ENCODE measurements at places on chromosomes 4 and X.

- no peak for DNase-seq
These were observed 44.0 kb upstream of the USP38 start for GRCh38 chr4:143140696-143141095.

- DNase-seq = no peak
These were observed 63.1 kb downstream of the ANXA5 start for GRCh38 chr4:121633653-121634052.

- DNase-seq = no peak
These were observed 112.9 kb upstream of the NOCT start for GRCh38 chr4:138902705-138903104.

GRCh38 chr4:34182306-34182705 is 2062.0 kb downstream of the ARAP2 start:
- DNase-seq = peak; percentile 57

- DNase-seq = no peak
These were observed 406.8 kb downstream of the SLITRK2 start for GRCh38 chrX:146224442-146224841.

DNA sequence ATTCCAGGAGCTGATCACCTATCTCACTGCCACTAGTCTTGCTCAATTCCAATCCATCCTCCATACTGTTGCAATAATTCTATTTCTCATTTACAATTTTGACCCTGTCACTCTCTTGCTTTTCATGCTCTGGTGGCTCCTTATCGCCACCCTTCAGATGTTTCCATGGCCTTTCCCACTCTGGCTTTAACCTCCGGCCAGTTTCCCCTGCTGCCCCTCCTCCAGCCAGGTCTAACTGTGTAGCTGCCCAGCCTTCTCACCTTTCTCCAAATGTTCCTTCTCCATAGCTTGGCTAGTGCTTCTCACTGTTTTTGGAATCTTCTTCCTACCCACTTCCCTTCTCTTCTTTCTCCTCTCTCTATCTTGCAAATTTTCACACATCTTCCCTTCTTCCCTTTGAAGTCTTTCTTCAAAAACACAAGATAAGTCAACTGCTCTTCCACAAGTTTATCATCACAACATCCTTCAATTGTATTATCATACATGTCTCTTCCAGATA is 153.8 kb downstream of the COL25A1 start:
- DNase-seq = no peak

- DNase-seq = no peak
These were observed 40.9 kb downstream of the NEK1 start for GRCh38 chr4:169571435-169571834.

- peak; percentile 10 for DNase-seq
These were observed 673.6 kb upstream of the TENM3 start for GRCh38 chr4:181569553-181569952.

DNA sequence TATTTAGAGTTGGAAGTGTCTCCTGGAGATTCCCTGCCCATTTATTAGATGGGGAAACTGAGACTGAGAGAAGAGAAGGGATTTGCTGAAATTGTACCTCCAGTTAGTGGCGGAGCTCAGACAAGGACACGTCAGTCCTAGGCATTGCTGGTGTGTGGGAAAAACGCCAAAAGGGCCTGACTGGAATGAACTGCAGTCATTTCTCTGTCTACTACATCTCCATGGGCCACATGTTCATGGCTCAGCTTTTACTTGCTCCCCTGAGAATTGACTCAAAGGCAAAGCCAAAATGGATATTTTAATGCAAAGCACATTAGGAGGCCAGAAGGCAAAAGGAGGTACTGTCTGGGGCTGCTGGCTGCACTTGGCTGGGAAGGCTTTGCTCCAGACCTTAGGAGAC is 3.9 kb downstream of the TFDP3 start:
- DNase-seq = no peak

DNA sequence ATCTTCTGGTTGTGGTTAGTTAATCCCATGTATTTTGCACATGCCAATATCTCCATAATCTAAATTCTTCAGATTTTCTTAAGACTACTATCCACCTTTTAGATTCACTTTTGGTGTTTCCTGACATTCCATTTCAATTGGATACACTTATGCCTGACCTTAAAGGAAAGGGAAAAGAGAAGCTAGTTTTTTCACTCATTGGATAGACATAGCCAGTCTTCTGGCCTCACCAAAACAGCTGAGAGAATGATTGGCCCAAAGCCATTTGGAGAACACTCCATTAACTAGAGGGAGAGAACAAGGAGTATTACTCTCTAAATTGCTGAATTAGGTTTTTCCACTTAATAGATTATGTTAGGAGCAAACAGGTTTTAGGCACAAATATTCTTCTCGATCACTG is 4.0 kb downstream of the PRPS1 start:
- no peak for DNase-seq

DNA sequence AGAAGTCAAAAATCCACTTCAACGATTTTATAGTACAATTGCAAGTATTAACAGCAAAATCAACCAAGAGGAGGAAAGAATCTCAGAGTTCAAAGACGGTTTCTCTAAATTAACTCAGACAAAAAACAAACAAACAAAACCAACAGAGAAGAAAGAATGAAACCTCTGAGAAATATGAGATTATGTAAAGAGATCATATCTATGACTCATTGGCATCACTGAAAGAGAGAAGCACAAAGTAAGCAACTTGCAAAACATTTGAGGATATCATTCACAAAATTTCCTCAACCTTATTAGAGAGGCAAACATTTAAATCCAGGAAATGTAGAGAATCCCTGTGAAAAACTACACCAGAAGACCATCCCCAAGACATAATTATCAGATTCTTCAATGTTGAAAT is 370.4 kb downstream of the INPP4B start:
- no peak for DNase-seq

- no peak for DNase-seq
These were observed 681.5 kb upstream of the EPHA5 start for GRCh38 chr4:66351761-66352160.
